Stimulated activated CD8-positive, alpha-beta memory T cell treated with anti-CD3 and anti-CD28 coated beads, Interleukin-15, amount 100 ng/mL, for 1 hour (primary cell): ENCODE measurements at places on chromosomes 2 and 18.
A peak's percentile ranks its signal among the peaks of the same experiment; 100 is the strongest.

DNA sequence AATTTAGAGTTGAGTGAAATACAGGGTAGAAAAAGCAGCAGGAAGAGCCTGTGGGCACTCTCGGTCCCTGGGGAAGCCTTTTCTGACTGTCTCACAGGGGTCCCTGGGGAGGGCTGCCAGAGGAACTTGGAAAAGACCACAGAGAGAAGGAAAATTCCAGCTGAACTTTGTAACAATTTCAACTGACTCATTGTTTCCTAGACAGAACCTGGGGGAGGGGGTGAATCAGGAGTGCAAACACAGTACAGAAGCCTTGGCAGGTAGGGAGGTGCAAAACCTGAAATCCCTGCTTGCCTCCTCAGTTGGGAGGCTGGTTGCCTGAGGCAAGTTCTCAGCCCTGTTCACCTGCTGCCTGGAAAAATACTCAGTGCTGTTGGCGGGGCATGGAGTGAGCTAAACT, 106.8 kb downstream of the GRB14 start:
- DNase-seq: no peak

DNA sequence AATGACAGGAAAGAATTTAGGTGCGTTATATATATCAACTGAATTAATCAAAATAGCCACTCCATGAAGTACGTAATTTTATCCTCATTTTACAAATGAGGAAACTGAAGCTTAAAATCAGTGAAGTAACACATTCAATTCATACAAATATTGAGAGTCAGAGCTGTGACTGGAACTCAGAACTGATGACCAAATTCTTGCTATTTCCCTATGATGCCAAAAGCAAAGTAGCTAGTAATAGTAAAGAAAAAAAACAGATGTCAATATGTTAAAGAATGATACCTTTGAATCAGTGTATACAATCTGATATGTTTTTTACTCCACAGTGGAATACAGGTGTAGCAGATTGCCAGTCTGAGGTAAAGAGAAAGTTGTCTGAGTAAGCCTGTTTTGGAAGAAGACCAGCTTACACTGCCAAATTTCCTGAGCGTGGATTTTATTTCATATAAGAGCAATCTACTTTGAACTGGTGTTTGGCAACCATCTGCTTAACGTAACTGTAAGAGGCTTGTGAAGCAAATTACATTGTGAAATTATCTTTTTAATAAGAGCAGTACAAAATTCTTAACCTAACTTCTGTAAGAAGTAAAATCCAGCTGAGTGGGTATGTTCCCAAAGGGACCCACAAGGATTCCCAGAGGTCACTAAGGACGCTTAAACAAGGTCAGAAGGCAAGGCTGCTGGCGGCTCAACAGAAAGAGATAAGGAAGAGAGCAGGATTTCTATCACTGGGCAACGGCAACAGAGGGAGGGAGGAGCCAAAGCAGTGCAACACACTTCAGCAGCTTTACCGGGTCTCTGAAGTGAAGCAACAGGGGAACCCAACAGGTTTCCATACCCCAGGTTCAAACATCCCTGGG, 85.6 kb downstream of the IKZF2 start:
- DNase-seq: peak; percentile 7

DNA sequence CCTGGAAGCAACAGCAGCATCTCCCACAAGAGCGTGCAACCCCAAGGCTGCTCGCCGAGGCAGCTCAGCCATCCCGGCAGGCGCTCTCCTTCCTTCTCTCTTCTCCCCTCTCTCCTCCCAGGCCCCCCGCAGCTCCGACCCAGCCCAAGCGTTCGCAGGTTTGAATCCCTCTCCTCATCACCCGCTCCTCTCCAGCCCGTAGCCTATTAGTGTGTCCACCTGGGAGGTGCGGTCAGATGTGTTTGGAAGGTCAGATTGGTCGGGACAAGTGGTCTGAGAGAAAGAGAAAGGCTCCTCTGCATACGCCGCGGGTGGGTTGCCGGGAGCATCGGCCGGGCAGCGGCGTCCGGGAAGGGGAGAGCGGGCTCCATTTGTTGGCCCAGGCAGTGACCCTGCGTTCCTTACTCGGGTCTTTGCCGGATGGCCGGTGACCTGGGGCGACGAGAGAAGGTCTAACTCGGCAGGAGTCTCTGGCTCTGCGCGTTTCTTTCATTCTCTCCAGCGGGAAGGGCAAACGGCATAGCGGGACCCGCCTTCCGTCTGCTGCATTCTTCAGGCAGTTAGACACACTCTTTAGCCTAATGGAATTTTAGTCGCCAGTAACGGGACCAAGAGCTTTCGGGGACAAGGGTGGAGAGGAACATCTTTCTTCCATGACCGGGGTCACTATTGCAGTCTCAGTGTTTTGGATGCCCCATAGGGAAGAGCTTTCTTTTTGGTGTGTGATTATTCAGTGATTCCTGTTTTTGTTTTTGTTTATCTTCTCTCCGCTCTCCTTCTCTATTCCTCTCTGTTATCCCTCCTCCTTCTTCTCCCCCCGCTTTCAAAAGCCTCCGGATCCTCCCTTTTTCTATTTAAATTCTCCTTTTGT, 1.1 kb upstream of the TMEFF2 start:
- DNase-seq: no peak

DNA sequence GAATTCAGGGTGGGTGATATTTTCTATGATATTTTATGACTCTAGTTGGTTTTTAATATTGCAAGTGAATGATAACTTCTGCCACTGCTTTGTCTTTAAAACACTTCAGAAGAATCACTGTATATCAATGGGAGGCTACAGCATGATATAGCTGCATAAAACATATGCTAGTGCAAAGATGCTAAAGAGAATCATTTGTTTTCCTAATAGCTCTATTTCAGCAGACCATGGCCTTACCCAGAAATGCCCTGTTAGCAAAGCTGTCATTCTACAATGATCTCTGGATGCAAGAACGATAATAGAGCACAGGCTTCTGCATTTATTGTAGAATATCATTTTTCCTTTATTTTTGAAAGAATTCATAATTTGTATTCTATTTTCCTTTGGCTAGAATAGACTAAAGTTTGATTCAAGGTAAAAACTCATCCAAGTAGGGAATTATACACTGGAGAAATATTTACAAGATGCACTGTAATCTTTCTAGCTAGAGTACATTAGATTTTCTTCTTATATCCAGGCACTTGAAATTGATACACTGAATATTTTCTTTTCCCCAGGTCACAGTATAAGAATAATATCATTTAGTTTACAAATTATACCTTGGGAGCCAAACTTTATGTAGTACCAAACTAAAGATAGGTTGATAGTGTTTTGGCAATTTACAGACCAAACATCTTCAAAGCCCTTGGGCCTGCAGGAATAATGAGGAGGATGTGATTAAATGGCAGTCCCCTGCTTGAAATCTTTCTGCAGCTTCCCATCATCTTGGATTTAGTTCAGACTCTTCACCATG, 252.6 kb upstream of the LINC00305 start:
- DNase-seq: no peak

GRCh38 chr2:138536740-138537139, 35.2 kb downstream of the SPOPL start:
- DNase-seq: no peak

GRCh38 chr2:195543902-195544894, 112.8 kb upstream of the SLC39A10 start:
- no peak for DNase-seq

GRCh38 chr2:71664161-71664560, 210.8 kb downstream of the DYSF start:
- DNase-seq: no peak

GRCh38 chr2:79638954-79639353, 126.1 kb downstream of the CTNNA2 start:
- DNase-seq: no peak

- no peak for DNase-seq
Observed at GRCh38 chr2:99989905-99990304, 152.5 kb downstream of the AFF3 start.

DNA sequence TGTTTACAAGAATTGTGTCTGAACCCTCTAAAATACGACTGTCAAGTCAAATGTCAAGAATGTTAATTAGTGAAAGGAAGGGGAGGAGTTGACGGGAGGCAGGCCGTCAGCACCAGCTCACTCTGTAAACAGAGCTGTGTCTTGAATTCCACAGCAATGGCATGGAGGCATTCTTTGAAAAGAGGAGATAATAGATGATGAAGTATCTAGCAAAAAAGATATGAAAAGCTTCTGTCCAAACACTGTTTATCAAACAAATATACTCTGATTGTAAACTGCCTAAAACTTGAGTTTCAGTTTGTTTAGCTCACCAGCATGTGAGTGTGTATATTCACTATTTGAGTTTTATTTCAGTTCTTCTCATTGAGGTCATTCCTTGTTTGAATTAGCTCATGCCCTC, 94.7 kb upstream of the CDC42EP3 start:
- no peak for DNase-seq

- no peak for DNase-seq
Observed at GRCh38 chr2:202555356-202555755, 79.4 kb upstream of the FAM117B start.

- no peak for DNase-seq
Observed at GRCh38 chr2:42556315-42556890, 12.0 kb upstream of the MTA3 start.

- no peak for DNase-seq
Observed at GRCh38 chr2:213243189-213244044, 40.8 kb upstream of the SPAG16 start.

DNA sequence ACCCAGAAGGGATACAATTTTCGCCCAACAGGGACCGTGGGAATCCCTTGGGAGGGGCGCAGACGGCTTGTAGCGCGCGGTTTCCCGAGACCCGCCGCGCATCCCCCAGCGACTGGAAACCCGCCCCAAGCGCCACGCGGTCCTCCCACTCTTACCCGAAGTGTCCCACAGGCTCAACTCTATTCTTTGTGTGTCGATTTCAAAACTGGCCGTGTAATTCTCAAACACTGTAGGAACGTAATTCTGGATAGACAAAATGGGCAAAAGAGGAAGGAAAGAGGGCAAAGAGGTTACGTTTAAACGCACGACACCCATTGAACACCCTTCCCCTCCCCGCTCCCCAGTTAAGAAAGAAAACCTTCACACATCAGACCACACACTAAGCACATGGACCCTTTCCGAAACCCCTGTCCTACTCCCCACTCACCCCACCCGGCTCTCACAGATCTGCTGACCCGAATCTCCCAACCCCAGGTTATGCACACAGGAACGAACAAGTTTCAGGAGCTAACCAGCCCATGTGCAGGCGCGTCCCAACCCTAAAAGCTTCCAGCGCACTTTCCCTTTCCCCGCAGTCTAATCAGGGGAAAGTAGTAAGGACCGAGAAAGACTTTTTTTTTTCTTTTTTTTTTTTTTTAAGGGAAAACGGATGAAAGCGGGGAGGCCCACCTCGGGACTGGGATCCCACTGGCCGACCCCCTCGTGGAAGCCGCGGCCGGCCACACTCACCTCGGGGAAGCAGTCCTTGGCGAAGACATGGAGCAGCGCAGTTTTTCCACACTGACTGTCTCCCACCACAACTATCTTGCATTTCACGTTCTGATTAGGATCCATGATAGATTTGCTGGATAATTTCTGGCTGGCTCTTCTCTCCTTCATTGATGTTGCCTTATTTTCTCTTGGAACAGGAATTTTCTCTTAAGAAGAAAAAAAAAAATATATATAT, 655 bp downstream of the RND3 start:
- DNase-seq: no peak

DNA sequence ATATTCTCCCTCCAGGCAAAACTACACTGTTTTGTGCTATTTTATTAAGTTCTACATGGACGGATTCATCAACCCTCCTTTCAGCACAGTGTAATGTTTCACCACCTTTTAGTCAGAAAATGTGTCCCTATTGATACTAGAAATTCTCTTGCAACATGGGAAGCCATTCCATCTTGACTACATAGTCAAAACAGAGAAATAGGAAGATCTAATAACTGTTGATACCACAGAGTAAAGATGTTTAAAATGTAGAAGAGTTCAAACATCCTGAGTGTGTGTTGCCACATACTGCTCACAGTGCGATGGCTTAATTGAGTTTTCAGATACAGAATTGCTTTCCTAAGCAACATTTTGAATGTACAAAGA, 492.2 kb upstream of the RAB12 start:
- no peak for DNase-seq

DNA sequence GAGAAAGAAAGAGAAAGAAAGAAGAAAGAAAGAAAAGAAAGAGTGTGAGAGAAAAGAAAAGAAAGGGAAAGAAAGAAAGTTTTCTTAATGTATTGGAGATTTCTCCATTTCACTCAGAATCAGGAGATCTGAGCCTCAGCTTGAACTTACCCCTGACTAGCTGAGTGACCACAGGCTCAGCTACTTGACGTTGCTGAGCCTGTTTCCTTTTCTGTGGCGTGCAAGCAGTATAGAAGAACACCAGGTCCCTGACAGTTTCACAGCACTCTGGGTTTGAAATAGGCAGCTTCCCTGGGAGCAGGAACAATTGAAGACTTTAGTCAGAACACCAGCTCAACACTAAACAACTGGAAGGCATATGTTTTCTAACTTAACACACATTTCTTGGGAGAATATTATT, 44.7 kb downstream of the MARCO start:
- DNase-seq: no peak

GRCh38 chr18:31508781-31509180, 10.8 kb downstream of the DSG2 start:
- DNase-seq: no peak

DNA sequence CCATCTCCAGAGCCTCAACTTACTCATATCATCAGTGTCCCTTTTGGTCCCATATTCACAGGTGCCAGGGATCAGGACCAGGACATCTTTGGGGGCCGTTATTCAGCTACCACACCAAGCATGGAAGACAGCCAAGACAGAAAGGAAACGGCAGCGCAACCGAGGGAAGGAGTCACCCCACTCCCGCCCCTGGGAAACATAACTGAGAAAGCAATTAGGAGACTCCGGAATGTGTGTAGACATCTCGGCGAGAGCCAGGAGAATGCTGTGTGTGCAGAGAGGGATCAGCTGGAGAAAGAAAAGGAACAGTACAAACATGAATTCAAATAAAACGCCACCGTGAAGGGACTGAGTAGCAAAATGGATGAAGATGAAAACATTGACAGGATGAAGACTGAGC, 13.4 kb upstream of the BOK start:
- DNase-seq: no peak

- DNase-seq: no peak
Observed at GRCh38 chr2:216275890-216276289, 96.4 kb downstream of the MARCHF4 start.

DNA sequence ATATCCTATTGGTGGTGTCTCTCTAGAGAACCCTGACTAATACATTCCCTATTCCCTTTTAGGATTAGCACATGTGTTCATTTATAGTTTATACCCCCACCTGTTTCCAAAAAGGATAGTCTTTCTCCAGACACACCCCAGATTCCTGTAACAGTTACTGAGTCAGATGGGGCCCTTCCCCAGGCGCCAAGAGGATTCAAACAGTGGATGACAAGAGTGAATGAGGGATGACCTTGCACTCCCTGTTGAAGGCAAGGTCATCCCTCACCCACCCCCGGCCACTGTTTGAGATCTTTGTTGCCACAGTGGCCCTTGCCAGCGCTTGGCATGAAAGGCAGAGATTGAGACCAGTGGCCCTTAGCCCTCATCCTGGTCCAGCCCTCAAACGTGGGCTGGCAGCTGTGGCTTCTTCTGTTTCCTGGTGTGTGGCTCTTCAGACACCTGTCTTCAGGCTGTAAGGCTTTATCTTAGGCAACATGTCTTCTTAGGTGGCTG, 15.3 kb upstream of the REEP1 start:
- no peak for DNase-seq
